ENCODE measurements at places on chromosomes 13 and 19. TPM values are rescaled to one million over a fixed set of nuclear protein-coding genes. Genes with fewer than 3 reads are reported as not detected.

RAB3A gene
- 4.2 TPM for polyA plus RNA-seq

LYPD4 gene
- polyA plus RNA-seq: not detected

CCL25 gene
- not detected for polyA plus RNA-seq

DAND5 gene
- polyA plus RNA-seq: 0.08 TPM

HPN gene
- 0.23 TPM for polyA plus RNA-seq

C1QTNF9 gene
- polyA plus RNA-seq: 4.9 TPM

SBSN gene
- polyA plus RNA-seq: not detected

RTBDN gene
- polyA plus RNA-seq: not detected

PCDH17 gene
- polyA plus RNA-seq: 5.4 TPM

DNA sequence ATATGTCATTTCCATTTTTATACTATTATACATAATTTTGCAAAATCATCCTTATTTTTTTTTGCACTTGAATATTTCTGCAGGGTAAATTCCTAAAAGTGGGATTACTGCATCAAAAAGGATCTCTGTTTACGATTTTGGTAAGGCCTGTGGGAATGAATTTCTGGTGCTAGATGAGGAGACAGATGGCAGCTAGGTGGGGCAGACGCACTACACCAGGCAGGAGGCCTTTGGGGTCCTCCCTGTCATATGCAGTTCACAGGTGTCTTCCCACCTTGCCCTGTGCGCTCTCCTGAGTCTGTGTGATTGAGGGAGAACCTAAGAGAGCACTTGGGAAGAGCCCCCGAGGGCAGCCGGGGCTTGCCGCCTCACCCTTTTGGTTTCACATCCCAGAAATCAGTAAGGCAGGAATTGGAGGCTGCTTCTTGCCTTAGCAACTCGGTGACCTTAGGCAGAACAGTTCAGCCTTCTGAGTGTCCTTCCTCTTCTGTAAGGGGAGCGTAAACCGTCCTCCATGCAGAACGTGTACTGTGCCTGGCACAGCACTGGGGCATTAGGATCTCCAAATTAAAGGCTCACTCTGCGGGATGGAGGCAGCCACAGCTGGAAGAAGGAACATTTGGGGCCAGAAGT is 13.4 kb upstream of the GJB2 start:
- DNase-seq: no peak

DNA sequence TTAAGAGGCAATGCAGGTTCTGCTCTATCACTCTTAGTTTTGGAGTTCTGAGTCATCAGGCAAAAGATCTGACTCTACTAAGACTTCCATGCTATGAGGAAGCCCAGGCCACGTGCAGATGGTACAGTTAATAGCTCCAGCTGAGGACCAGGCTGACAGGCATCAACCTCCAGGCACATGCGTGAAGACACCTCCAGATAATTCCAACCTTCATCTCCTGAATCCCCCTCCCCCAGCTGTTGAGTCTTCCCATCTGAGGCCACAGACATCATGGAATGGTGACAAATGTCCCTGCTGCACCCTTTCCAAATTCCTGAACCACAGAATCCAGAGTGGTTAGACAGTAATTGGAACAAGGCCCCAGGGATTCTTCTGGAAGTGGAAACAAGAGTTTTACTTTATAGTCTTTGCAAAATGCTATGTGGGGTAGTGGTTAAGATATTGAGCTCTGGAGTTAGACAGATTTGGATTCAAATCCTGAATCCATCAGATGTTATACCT is 183.8 kb downstream of the KLF5 start:
- no peak for DNase-seq

DNA sequence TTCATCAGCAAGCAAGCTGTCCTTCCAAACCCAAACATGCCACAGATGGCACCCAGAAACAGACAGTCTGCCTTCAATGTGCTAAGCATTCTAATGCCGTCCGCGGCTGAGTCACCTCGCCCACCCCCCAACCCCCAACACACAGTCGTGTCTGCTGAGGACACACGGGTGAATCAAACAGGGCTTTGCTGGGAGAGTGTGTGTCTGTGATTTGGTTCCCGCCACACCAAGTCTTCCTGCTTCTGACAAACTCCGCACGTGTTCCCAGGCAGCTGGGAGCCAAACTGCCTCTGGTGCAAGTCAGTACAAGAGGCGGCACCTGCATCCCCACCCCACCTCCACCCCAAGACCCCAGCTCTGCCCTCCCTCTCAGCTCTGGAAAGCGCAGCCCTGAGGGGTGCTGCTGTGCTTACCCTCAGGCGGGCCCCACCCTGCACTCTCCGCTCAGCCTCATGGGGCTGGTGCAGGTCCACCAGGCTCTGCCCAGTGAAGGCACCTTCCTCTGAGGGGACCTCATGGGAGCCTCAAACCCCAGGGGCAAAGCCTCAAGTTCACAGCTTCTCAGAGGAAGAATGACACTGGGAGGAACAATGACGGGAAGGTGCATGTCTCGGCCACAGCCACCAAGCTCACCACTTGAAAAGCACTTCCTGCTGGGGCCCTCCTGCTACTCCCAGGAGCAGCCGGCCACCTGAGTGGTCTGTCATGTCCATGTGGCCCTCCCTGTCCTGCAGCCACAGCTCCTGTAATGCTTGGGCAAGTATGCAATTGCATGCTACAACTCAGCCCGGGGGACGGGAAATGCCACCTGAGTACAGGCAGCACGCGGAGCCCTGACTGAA is 15.0 kb upstream of the SLC35E1 start:
- DNase-seq: no peak

- no peak for DNase-seq
These were observed 82.6 kb downstream of the PCDH9 start for GRCh38 chr13:67147342-67148133.

DNA sequence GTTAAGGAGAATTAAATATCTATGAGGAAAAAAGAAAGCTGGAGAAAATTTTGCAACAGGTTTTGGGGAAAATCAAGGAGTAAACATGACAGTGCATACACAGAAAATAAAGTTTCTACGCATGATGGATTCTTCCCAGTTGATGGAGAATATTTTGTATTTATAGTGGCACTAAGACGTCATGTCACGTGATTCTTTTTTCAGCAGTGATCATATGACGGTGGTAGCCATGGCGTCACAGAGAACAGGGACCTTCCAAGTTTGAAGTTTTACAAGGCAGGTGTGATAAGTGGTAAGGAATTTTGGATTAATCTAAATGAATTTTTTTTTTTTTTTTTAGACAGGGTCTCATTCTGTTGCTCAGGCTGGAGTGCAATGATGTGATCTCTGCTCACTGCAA is 8.5 kb downstream of the MBD3L1 start:
- DNase-seq: no peak

DNA sequence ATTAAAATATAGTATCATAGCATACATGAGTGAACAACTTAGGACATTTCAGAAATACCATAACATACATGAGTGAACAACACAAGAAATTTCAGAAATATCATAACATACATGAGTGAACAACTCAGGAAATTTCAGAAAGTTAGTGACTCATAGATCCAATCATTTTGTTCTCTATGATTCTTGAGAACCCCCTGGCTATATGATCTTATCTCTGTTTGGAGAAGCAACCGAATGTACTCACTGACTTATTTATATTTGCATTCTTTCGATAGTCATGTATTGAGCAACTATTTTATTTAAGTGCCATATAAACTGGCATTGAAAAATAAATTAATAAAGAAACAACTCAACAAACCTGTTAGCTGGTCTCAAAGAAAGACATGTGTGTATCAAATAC is 251.1 kb downstream of the EFNB2 start:
- no peak for DNase-seq

DNA sequence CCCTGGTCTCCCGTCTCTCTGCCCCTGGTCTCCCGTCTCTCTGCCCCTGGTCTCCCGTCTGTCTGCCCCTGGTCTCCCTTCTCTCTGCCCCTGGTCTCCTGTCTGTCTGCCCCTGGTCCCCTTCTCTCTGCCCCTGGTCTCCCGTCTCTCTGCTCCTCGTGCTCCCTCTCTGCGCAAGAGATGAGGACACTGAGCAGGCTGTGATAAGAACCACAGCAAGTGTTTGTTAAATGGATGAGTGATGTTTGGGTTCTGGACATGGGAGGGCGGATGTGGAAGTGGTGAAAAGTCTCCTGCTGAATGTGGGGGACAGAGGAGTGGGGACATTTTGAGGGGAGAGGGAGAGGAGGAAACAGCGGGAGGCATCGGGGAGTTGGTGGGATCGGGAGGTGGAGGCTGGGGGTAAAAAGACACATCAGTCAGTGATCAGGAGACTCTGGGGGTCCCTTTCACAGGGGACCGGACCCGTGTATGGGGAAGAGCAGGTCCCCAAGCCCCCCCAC is 8.0 kb downstream of the NPAS1 start:
- DNase-seq: no peak

- no peak for DNase-seq
These were observed 13.1 kb upstream of the OR1M1 start for GRCh38 chr19:9073806-9074205.

All from forelimb muscle (tissue), 1 donor.